ENCODE measurements at places on chromosomes 2 and 18.

GRCh38 chr2:229170171-229170570 is 100.9 kb downstream of the PID1 start:
- DNase-seq: no peak

DNA sequence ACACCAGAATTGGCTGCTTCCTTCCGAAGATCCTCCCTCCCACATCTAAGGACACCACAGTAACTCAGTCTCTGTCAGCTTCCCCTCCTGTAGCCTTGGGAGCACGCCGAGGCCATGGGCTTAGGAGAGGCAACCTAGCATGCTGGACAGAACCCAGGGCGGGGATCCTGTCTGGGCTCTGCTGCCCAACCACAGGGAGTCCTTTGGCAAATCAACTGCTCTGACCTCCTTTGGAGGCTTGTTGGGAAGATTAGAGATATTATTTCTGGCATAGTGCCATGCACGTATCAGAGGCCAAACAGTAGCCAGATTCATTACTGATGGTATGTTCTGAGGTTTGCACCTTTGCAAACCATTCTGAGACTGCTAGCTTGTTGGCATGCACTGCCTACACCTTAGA is 262.7 kb upstream of the EPAS1 start:
- no peak for DNase-seq

DNA sequence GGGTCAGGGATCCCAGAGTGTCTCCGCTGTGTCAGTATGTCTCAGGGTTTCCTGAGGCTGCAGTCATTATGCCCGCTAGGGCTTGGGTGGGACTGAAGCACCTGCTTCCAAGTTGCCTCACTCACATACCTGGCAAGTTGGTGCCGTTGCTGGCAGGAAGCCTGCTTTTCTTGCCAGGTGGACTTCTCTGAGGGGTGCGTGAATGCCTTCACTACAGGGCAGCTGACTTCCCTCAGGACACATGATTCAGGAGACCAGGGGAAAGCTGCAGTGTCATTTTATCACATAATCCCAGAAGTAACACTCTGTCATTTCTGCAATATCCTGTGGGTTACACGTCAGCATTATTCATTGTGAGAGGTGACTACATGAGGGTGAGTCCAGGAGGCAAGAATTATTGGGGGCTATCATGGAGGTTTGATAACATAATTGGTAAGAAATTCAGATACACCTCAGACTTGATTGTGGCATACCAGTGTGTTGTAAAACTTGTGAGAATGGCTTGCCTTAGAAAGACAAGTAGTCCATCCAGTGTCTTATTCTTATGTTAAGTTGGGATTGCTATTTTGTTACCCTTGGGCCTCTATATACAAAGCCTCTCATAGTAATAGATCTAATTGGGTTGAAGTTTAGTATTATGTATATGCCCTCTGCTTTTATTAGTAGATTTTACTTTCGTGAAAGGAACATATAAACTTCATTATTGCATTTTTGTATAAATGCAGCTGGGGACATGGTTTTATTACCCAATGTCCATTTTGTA is 44.1 kb downstream of the NEDD4L start:
- no peak for DNase-seq

DNA sequence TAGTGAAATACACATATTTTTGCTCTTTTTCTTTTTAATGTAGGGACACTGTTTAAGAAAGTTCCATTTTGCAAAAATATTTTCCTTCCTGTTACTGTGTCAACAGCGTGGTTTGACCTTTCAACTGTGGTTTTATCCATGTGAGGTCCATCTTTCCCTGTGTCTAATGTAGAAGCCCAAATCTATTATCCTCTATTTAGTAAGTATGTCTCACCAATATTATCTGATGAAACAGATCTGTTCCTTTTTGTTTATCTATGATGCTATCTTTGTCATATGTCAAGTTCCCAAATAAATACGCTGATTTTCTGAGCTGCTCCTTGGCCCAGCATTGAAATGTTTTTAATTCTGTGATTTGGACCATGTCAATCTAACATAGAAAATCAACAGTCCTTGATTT is 3.5 kb upstream of the ARHGAP15 start:
- no peak for DNase-seq

DNA sequence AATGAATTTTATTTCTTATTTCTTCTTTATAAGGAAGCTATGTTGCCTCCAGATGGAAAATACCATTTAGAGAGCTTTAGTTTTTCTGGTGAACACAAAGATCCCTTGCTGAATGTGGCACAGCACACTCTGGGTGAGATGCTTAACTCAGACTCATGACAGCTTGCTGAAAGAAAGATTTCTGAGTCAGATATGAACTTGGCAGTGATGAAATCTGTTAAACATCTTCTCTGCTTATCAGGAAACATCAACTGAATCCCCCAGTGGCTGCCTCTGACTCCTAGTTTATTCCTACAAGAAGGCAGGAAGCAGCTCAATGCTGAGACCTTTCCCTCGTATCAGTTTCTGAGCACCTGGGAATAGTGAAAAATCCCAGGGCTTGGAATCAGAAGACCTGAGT is 162.8 kb downstream of the OSR1 start:
- no peak for DNase-seq

DNA sequence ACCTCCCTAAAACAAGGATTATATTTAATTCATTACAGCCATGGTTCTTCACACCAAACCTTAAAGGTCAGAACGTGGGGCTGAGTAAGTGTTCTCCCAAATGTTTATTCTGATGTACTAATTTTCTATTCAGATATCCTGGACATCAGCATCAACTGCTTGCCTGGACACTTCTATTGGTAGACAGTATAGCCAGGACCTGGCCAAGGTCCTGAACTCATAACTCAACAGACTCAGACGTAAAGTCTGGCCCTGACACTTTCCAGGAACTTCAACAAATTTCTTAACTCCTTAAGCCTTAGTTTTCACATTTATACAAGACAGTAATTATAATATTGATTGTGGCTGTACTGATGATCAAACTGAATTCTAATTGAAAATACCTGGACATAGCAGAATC is 89.1 kb downstream of the AKAIN1 start:
- no peak for DNase-seq

GRCh38 chr18:22226801-22227200 is 57.4 kb downstream of the GATA6 start:
- no peak for DNase-seq

DNA sequence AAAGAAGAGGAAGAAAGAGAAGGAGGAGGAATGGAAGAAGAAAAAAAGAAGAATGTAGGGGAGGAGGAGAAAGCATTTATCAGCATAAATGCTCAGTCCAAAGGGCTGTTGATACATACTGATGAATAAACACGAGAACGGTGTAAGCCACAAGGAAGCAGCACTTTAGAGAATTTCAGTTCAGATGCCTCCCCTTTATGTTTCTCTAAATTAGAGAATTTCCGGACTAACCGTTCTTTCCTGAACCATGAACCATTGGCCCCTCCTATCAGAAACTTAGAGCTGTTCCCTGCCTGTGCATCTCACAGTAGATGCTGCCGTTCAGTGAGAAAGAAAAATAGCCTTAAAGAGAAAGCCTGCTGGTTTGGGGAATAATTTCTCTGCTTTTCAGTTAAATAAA is 49.2 kb upstream of the TUBA3D start:
- no peak for DNase-seq

- DNase-seq: no peak
These were observed 54.9 kb upstream of the SLC5A7 start for GRCh38 chr2:107931412-107931811.

- DNase-seq: no peak
These were observed 483.3 kb downstream of the PLCL1 start for GRCh38 chr2:198287706-198288105.

- no peak for DNase-seq
These were observed 26.3 kb downstream of the GPR55 start for GRCh38 chr2:230898713-230899091.

DNA sequence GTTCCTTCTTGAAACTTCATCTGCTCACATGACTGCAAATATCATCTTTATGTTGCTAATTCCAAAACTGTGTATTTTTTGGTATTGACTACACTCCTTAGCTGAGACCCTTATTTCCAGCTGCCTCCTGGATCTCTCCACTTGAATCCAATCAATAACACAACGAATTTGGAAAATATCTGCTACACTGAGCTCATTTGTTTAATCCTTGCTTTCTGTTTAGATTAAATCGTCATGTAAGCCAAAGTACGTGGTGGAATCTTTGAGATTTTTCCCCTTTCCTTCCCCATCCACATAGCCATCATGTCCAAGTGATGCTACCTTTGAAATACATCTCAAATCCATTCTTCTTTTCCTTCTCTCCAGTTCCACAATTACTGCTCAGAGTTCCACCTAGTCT is 15.6 kb downstream of the OTX1 start:
- DNase-seq: no peak

GRCh38 chr2:17719562-17720371 is 33.8 kb downstream of the SMC6 start:
- peak; percentile 14 for DNase-seq

- DNase-seq: no peak
These were observed 68.5 kb downstream of the KLF7 start for GRCh38 chr2:207097278-207097677.

DNA sequence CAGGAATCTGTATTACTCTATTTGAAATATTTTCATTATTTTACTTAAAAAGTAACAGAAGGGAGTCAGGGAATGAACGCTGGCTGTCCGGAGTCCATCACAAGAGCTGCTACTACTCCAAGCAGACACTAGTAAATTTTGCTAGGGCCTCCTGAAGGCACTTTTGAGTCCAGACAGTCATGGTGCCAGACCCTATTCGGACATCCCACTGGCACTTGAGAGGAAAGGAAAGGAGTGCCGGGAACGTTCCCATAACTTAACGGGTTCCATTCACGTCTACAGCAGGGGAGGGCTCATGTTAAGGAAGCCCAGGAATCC is 563 bp upstream of the GMCL1 start:
- DNase-seq: no peak

- DNase-seq: no peak
These were observed 115.4 kb downstream of the CCDC85A start for GRCh38 chr2:56299171-56299691.

- DNase-seq: no peak
These were observed 25.5 kb downstream of the TMEM247 start for GRCh38 chr2:46504685-46505471.

GRCh38 chr2:191756761-191757160 is 78.8 kb downstream of the NABP1 start:
- DNase-seq: no peak

GRCh38 chr2:46806526-46806925 is 109.1 kb downstream of the MCFD2 start:
- no peak for DNase-seq

- no peak for DNase-seq
These were observed 5.8 kb upstream of the CCDC88A start for GRCh38 chr2:55425431-55425831.

- no peak for DNase-seq
These were observed 1032.3 kb upstream of the NRXN1 start for GRCh38 chr2:52064234-52064633.

- no peak for DNase-seq
These were observed 22.3 kb upstream of the IL1R1 start for GRCh38 chr2:102120261-102120660.

DNA sequence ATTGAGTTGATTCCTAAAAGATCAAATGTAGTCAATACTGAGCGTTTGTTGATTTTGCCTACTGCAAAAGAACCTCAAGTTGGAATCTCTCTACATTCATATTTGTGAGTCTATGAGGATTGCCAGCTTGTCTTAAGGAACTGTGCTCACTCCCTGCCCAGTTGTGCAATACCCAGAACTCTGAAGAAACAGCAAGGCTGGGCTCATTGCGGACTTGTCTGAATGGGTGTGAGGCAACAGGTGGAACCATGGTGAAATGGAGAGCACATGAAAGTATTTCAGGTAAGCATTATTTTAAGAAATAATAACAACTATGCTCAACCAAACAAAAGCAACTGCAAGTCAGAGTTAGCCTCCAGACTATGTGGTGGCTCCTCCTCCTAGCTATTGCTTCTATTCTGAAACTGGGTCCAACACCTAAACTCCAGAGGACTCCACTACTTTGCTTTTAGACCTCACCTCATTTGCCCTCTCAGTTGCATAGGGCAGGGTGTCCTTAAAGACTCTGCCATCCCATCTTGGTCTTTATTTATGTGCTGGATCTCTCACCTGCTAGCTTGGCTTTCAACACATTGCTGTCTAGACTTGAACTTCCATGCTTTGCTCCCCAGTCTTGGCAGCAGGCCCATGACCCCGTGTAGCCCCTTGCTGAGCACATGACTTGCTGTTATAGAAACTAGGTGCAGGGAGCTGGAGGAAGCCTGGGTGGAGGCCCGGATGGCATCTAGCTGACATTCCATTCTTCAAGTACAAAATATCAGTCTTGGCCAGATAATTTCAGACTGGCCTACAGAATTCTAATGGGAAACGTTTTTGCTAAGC is 94.8 kb upstream of the ARL5A start:
- DNase-seq: peak; percentile 13

DNA sequence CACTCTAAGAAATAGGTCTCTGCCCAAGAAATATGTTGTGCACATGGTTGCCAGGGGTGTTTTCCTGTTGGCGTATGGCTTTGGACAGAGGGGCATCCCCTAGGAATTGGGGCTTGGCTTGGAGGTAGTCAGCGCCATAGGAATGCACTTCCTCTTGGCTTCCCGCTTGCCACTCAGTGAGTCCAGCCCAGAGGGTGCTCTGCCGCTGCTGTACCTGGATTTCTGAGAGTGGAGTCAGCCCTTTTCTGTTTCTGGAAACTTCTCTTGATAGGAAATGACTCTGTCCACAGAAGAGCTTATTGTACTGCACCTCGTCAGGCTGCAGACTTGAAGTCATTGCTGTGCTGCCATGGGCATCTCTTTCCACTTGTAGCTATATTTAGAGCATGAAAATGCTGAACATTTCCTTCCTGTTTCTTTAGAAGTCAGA is 116.7 kb upstream of the MGAT5 start:
- peak; percentile 62 for DNase-seq

DNA sequence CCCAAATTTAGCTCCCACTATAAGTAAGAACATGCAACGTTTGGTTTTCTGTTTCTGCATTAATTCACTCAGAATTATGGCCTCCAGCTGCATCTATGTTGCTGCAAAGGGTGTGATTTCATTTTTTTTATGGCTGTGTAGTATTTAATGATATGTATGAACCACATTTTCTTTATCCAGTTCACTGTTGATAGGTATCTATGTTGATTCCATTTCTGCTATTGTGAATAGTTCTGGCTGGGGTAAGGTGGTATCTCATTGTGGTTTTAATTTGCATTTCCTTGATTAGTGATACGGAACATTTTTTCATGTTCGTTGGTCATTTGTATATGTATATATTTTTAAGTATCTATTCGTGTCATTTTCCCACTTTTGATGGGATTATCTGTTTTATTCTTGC is 674.3 kb downstream of the NUP35 start:
- DNase-seq: no peak

- DNase-seq: no peak
These were observed 25.3 kb downstream of the SFTPB start for GRCh38 chr2:85642725-85643124.

GRCh38 chr2:168184681-168185513 is 62.5 kb downstream of the STK39 start:
- no peak for DNase-seq
